ENCODE measurements at places on chromosomes 2 and 18.
A peak's percentile ranks its signal among the peaks of the same experiment; 100 is the strongest.

GRCh38 chr2:107001964-107002696, 116.2 kb upstream of the ST6GAL2 start:
- no peak for DNase-seq

DNA sequence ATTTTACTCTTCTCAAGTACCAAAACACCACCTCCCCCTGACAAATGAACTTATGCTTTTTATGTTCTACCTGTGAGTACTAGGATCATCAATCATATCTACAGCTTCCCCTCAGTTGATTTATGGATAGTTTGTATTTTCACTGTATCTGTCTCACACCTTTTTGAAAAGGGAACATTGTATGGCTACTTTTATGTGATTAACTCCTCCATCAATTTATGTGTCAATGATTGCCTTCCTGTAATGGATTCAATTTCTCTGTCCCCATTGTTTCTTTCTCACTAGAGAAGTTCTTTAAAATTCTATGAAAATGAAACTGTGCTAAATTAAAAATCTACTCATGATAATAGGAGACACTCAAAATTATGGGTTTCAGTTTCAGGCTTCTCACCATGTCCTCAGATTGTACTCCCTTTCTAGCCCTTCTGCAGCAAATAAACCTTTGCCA, 935.0 kb downstream of the TRIB2 start:
- no peak for DNase-seq

- no peak for DNase-seq
Measured at GRCh38 chr2:176595986-176596385, 326.7 kb downstream of the MTX2 start.

- no peak for DNase-seq
Measured at GRCh38 chr2:219965287-219966194, 338.1 kb downstream of the SLC4A3 start.

DNA sequence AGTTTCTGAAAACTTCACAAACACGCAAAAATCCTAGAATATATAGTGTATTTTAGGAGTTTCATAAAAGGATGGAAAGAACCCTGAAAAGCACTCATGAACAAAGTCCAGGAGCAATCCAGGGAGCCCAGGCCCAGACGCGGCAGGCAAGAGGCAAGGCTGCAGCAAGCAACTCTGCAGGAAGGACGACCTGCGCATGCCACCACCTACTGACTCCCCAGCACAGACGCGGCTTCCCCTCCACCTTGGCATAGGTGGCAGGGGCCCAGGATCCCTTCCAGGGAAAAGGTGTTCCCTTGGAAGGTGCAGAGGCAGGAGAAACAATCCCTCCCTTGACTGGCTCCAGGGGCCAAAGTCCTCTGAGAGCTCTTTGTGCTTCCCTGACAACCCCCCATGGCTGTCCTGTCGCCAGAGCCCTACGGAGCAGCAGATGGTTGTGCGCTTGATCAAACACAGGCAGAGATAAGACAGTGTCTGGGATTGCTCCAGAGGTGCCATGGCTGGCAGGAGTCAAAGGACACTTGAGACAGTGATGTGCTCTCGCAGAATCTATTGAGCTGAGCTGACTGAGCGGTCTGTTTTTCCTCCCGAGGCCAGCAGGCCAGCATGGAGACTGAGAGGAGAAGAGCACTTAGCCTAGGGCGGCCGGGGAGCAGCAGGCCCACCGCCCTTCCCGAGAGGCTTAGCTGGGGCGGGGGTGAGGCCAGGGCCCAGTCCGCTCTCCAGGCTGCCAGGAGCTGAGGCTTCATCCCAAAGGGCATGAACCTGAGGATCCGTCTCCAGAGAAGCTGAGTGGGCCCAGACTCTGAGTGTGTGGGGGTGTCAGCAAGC, 10.8 kb upstream of the AMER3 start:
- no peak for DNase-seq

- no peak for DNase-seq
Measured at GRCh38 chr2:74847070-74847858, 13.3 kb downstream of the HK2 start.

- no peak for DNase-seq
Measured at GRCh38 chr2:83160571-83160970, 1298.5 kb downstream of the SUCLG1 start.

- DNase-seq, result no peak
Measured at GRCh38 chr2:36478332-36478738, 119.6 kb downstream of the FEZ2 start.

DNA sequence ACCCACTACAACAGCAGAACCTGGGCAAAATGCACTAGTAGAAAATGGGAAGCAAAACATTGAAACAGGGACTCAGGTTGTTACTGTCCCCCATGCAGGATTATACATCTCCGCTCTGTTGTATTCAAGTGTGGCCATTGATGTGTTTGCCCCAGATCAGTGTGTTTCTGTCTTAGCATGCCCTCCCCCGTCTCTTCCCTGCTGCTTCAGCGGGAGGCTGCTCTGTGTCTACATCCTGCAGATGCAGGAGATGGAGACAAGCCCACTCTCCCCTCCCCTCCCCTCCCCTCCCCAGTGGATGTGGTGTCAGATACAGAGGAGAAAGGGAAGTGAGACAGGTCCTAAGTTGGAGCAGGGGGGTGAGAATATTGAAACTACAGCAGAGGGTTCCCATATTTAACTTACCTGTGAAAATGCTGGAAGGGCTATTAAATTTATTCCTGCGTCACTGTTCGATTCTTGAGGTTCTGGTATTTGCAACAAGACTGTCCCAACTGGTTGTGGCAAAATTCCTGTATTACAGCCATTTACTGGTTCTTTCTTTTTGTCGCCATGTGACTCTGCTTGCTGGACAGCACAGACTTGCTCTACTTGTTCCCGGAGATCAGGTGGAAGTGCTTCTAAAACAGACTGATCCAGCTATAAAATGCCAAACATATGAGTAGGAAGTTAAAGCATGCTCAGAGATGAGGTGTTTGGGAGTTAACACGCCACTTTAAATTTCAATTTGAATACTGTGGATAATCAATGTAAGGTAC, 67.0 kb downstream of the EIF5B start:
- no peak for DNase-seq

GRCh38 chr18:53799134-53799533, 425.3 kb downstream of the MBD2 start:
- DNase-seq, result no peak

DNA sequence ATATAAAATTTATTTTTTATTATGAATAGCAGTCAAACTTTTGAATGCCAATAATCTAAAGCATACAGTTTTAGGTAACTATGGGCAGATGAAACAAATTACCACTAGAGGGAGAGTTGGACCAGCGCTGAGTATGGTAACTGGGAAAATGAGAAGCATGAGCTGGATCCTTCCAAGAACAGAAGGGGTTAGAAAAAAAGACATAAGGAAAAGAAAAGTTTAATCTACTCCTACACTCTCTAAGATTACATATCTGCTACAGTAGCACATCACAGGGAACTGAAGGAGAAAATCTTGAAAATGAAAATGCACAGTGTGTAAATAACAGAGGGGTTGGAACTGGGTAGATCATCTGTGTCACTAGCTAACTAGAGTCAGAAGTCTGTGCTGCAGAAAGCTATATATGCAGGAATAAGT, 15.5 kb downstream of the REG3G start:
- no peak for DNase-seq

- DNase-seq, result no peak
Measured at GRCh38 chr18:22465859-22466457, 48.2 kb upstream of the CTAGE1 start.

DNA sequence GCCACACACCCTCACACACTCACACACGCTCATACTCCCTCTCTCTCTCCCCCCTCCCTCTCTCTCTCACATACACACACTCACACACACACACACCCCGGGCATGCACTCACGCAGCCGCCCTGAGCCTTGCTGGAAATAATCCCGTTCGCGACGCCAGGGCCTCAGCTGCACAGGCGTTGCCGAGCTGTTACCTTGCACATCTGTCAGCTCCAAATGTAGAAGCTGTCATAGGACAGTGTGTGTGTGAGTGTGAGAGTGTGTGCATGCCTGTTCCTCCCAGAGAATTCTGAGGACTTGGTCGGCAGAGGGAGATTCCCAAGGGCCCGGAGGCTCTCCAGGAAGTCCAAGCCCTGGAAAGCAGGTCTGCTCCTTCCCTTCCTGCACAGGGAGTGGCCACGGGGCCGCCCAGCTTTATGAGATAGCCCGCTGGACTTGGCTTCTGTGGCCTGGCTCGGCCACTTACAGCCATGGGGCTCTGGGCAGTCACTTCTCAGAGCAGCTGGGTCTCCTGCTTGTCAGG, 8.6 kb downstream of the SPR start:
- DNase-seq, result no peak

GRCh38 chr2:207066791-207067460, 98.8 kb downstream of the KLF7 start:
- no peak for DNase-seq

DNA sequence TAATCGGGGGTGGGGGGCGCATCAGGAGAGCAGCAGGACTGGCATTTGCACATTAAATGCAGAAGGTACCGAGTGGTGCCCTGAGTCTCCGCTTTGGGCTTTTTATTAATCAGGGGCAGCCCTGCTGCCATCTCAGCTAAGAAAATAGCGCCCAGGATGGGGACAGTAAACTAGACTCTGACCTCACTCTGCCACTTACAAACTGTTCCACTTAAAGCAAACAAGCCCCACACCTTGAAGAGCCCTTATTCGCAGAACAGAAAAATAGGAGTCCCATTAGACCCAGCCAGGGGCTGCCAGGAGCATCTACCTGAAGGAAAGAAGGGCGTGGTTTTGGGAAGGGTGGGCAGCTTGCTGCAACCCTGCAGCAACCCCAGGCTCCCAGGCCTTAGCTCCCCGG, 165.3 kb downstream of the TNS1 start:
- DNase-seq, result no peak

DNA sequence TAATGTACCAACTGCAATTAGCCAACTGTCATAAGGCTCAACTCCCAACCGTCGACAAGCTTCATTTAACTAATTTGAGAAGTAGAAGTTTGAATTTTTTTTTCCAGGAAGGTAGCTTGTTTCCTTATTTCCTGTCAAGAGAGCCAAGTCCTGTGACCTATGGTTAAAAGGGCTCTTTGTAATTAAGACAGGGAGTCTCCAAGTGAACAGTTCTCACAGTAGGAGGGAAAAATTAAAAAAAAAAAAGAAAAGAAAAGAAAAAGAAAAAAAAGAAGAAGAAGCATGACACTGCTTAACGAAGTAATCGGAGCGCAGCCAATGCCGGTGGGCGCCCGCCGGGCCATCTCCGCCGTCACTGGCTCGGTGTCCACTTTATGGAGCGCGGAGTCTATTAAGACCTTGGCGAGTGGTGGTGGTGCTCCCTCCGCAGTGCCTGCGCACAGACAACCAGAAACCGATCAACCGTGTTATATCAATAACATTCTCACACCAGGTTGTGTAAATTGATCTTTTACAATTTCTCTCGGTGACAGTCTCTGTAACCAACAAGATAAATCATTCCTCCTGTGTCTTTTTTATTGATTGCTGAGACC, 197.2 kb upstream of the POU3F3 start:
- DNase-seq, result no peak

- DNase-seq, result no peak
Measured at GRCh38 chr2:233531955-233532354, 34.6 kb downstream of the USP40 start.

DNA sequence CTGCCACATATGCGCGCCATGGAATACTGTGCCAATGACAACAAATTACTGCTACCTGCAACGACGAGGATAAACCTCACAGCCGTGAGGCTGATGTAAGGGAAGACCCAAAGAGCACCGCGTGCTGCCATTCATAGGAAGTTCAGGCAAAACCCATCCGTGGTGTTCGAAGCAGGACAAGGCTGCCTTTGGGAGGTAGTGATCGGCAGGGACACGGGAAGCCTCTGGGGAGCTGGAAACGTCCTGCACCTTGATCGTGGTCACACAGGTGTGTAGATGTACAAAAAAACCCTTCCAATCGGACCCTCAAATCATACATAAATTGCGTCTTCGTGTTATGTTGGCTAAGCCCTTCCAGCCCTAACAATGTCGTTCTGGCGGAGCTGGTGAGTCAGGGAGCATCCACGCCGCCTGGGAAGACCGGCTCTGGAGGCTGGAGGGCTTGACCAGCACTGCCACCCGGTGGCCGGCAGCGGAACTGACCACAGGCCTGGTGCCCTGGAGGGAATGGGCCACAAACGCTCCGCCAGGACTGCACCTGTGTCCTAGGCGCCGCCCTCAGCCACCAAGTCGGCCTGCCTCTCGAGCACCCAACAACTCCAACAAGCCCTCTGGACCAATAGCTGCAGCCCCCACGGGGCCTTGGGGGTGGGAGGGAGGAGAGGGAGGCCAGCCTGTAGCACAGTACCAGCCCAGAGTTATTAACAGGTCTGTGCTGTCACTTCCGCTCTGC, 4.1 kb upstream of the NEURL3 start:
- peak; percentile 50 for DNase-seq

DNA sequence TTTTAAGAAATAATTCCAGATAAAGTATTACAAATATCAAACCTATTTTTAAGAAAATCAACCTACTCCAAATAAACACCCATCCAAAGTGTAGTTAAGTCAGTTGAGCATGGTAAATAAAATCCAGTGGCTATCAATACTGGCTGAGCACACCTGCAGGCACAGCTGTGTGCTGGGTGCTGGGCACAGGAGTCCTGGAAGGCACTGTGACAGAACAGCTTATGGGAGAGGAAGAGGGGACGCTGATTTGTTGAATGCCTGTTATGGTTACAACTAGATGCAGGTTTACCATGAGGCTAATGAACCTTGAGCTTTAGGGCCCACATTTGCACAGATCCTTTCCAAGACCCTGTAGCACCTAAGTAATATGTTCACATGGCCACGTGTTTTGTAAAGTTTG, 202.7 kb downstream of the MTX2 start:
- DNase-seq, result no peak

DNA sequence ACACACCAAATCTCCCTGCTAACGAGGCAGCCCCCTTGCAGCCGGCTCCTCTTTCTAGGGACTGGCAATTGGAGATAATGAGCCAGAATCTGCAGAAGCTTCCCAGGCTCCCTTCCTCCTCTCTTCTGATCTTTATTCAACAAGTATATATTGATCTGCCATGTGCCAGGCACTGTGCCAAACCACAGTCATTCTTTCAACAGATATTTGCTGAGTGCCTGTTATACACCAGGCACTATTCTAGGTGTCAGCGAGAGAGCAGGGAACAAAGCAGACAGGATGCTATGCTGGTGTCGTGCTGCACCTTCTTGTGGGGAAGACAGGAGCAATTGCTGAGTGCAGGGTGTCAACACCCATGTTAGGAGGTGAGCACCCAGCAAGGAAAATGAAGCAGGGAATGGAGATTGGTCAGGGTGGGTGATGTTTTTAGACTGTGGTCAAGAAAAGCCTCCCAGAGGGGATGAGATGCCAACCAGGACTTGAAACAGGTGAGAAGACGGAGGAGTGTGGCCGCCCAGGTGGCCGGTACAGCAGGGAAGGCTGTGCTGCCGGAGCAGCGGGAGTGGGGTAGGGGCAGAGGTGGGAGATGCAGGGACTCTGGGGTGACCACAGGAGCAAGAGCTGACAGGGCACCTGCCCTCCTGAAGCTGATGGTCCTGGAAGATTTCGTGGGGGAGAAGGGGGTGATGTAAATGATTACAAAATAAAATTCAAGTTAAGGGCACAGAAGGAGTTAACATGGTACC, 307.6 kb upstream of the RAB12 start:
- DNase-seq, result no peak

DNA sequence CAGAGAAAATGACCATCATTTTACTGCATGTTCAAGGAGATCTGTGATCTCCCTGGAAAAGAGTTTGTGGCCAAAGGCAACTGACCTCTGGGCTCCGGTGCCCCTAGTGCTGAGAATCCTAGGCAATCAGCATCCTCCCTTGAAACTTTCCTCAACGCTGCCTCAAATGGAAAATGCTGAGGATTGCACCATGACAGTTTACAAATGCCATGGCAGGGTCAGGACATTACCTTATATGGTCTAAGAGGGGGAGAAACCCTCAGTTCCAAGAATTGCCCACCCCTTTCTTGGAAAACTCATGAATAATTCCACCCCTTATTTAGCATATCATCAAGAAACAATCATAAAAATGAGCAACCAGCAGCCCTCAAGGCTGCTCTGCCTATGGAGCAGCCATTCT, 48.3 kb downstream of the ALPK2 start:
- no peak for DNase-seq
